Neural progenitor cell (in vitro differentiated cells): ENCODE measurements at places on chromosomes 11 and 22.

DNA sequence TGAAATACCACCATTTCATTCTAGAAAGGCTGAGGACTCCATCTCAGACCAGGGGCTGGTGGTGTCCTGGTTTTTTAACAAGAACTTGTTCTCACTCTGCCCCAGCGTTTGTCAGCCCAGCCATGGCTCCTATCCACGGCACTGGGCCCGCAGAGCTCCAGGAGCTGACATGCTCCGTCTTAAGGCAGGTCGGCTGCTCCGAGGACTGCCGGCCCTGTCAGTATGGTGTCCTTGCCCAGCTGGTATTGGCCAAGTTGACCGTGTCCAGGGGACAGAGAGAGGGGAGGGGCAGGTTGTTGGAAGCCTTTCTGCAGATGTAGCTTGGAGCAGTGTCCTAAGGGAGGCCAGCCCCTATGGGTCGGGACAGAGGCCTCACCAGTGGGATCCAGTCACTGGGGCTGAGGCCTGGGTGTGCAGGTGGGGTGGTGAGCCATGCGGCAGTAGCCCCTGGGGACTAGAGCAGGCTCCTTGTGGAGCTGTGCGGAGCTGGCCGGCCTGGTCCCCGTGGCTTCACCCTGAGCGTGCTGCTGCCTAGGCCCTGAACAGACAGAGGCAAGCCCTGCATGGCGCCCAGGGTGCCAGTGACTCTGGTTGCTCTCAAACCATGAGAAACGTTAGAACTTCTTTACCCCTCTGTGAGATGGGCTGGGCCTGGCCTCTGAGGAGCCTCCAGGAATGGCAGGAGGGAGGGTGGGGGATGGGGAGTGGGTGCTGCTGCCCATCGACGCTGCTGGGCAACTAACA is 39.9 kb upstream of the KCNQ1OT1 start:
- no peak for DNase-seq

GRCh38 chr11:94636388-94636949 is 69.3 kb downstream of the PIWIL4 start:
- no peak for DNase-seq

GRCh38 chr11:94139416-94139815 is 10.8 kb downstream of the PANX1 start:
- DNase-seq, result peak; percentile 84

GRCh38 chr11:3245071-3245470 is 12.9 kb upstream of the MRGPRE start:
- no peak for DNase-seq

DNA sequence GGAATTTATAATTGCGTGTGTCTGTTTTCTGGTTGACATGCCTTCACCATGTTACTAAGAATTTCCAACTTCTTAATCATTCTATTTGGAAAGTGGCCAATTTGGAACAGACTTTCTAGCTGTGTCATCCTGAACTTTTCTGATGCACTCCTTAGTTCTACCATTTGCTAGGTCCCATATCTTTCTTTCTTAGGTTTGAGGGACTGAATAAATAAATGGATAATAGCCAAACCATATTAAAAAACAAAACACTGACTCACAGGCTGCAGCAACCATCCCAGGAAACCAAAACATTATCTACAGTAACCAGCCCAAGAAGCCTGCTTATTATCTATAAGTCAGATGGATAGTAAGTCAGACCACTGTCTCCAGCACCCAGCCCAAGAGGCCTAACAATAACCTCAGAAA is 57.5 kb upstream of the PLET1 start:
- DNase-seq, result no peak

DNA sequence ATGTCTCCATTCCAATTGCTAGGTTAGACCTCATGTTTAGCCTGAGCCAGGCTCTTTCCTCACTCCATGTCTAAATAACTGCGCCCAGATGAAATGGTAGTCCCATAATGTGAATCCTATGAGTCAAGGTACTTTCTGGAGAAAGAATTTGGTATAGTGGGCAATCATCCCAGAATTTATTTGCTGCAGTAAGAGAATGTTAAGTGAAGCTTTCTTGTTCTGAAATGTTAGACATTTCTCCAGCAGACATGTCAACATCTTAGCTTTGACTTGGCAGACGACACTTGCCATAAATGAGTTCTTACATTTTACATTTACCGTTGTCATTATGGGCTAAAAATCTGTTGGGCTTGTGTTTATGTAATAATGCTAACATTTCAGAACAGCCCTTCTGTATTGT is 165.2 kb downstream of the PGR start:
- no peak for DNase-seq

DNA sequence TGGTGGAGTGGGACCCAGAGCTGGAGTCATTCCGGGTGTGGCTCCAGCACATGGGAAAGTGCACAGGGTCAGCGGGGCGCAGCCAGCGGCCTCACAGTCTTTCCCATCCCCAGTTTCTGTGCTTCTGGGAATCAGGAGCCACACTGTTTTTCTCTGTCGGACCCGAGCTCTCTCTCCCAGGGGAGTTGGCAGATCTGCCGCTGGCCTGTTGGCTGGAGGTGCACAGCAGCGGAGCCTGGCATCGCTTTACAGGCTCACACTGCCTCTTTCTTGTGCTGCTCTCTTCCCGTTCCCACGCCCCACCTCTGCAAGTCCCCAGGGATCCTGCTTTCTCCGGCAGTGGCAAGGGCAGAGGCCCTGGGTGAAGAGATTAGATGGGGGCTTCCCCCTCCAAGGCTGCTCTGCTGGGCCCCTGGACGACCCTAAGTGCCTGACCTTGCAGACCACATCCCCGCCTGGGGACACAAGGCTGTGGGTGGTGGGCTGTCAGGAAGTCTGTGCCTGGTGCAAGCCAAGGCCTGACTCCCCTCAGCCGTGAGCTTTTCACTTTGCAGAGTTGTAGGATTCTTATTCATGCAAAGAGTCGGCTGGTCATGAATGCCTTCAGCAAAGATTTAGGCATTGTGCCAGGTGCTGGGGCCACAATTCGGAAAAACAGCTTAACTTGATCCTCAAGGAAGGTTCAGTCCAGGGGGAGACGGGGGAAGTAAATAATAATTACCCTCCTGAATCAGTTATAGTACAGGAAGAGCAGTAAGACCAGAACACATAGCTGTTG is 116.3 kb downstream of the TIMP3 start:
- peak; percentile 6 for DNase-seq

GRCh38 chr11:120229451-120230424 is 10.2 kb upstream of the POU2F3 start:
- peak; percentile 68 for DNase-seq

DNA sequence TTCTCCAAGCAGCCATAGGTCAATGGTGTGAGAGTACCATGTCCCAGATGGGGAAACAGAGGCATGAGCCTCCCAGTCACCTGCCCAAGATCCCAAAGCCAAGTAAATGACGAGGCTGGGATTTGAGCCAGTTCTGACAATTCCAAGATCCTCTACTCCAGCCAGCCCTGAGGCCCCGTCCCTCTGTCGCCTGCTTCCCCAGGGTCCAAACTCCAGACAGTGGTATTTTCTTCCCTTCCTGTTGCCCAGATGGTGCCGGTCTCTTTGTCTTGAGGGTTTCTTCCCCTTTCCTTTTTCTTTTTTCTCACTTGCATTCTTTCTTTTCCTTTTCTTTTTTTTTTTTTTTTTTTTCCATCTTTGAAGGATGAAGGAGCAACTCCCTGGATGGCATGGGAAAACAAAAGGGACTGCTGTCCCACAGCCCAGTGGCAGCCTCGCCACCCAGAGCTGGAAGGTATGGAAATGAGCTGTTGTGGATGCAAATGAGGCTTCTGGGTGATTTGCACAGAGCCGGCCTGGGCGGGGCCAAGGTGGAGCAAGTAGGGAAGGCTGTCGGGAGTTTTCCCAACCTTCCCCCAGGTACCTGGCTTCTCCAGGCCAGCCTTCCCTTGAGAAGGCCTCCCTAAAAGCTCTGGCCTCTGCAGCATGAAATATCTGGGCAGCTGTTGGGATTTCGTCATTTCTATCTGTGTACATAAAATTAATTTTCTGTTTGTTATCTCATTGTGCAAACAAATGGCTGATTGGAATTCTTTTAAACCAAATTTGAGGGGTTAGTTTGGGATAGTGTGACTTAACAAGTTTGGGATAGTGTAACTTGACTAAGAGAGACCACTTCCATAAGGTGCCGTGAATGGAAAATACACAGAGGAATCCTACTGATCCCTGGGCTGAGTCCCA is 146.8 kb downstream of the MN1 start:
- peak; percentile 53 for DNase-seq

- DNase-seq, result no peak
These were observed 31.6 kb upstream of the CBX7 start for GRCh38 chr22:39183991-39184585.

- DNase-seq, result no peak
These were observed 130.3 kb downstream of the EFCAB6 start for GRCh38 chr22:43681731-43682360.

DNA sequence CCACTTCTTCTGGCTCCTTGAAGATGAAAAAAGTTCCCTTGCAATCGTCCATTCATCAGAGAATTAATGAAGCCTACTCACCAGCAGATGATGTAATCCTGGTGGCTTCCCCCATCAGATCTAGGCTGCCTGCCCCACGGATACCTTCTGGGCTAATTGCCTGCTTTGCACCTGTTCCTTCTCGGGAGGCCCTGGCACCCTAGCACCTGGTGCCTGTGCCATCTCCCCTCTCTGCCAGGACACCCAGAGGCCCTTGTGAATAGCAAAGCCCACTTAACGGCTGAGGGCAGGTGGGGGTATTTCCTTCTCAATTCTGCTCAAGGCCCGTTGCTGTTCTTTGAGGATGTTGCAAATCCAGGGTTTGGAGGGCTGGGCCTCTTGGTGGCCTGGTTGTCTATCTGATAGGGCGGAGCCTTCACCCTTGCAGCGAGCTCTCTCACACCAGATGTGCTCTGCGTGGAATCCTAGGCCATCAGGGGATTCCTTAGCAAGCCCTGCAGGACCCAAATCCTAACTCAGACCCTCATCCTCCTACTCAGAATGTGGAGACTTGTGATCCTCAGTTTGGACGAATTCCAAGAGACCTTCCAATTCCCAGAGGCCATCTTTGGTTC is at the start of gene LMO2:
Gene LMO2 (minus strand): TSS at position 363 of the 614 bp plus-strand sequence. CDS start 22,360 bp downstream, outside the sequence.
- no peak for DNase-seq

DNA sequence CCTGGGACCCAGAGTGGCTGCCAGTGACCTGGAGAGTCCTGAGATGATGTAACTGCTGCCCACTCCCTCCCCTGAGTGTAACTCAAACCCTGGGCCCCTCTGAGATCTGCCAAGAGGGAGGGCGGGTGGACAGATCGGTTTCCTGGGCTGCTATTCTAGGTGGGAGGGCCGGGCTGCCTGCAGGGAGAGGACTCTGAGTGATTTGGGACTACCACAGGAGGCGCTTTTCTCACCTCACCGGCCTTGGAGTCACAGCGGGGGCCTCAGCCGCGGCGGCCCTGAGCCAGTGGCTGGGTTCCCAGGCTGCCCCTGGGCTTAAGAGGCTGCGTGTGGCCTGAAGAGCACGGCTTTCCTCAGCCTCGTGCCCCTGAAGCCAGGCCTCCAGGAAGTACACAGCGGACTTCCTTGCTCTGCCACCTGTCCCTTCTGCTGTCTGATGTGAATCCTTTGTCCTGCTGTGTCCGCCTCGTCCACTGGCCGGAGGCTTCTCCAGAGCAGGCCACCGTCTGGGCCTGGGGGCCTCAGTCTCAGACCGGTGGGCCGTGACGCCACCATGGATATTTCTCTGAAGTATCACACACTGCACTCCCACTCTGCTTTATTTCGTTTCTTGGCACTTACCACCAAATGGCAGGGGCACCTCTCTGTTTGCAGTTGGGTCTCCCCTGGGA is 11.5 kb downstream of the RELT start:
- DNase-seq, result peak; percentile 50

DNA sequence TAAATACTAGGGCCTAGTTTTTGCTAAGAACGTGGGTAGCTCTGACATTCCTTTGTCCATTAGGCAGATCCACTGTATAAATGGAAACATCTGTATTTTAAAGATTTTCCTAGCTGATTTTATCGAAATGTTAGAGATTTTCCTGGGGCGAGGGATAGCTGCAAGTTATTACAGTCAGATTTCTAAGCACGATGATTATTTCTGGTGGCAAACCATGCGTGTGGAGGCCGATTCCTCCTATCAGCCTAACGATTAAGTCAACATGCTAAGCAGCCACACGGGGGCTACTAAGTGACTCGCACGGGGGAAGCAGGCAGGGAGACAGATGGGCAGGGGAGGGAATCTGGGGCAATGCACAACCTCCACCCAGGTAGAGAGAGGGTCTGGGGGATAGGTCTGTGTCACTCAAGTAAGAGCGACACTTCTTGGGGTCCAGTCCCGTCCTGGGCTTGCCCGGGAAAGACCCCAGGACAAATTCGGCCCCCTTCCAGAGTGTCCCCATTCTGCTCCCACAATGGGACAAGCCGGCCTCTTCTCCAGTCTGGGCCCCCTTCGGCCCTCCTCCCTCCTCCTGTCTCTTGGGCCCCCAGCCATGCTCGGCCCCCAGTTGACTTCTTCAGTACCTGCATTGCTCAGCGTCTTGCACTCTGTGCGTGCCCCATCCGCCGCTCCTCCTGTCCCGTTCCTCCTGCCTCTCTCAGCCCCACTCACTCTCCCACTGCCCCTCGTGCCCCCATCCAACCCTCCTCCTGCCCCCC is 571 bp downstream of the C11orf24 start:
- peak; percentile 89 for DNase-seq

GRCh38 chr11:60924110-60924905 is at the start of gene TMEM132A:
Gene TMEM132A (plus strand): TSS chr11:60924460. CDS start chr11:60924634, 174 bp downstream.
- DNase-seq, result peak; percentile 93

- DNase-seq, result no peak
These were observed 77.0 kb downstream of the FAM83F start for GRCh38 chr22:40071720-40072119.

DNA sequence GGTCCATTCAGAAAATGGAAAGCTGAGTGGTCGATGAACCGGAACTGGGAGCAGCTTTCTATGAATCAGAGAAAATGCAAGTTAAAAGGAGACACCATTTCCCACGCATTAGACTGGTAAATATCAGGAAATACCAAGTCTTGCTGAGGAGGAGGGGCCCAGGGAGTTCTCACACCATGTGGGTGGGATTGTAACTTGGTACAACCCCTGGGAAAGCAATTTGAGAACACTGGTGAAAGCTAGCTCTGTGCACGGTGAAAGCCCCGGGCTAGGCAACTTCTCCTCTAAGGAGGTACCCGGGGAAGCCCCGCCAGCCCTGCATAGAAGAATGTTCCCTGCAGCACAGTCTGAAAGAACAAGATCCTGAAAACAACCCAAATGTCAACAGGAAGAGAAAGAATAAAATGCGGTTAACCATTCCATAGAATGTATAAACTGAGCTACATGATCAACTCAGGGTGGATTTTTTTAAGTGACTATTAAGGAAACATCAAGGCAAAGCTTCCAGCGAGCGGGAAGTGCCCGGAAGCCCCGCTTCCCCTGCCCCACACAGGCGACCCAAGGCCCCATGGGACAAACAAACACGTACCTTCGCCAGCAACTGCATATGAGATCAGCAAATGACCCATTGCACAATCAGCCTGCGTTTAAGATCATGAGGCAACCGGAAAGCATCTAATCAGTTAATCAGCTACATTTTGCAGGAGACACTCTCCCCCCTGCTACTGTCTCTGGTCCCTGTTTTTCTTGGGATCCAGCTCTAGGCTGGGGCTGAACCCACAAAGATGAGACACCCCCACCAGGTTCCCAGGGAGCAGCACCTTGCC is 11.3 kb downstream of the SHANK2 start:
- peak; percentile 69 for DNase-seq
